ENCODE measurements at places on chromosomes 11 and 22.
A peak's percentile ranks its signal among the peaks of the same experiment; 100 is the strongest.

DNA sequence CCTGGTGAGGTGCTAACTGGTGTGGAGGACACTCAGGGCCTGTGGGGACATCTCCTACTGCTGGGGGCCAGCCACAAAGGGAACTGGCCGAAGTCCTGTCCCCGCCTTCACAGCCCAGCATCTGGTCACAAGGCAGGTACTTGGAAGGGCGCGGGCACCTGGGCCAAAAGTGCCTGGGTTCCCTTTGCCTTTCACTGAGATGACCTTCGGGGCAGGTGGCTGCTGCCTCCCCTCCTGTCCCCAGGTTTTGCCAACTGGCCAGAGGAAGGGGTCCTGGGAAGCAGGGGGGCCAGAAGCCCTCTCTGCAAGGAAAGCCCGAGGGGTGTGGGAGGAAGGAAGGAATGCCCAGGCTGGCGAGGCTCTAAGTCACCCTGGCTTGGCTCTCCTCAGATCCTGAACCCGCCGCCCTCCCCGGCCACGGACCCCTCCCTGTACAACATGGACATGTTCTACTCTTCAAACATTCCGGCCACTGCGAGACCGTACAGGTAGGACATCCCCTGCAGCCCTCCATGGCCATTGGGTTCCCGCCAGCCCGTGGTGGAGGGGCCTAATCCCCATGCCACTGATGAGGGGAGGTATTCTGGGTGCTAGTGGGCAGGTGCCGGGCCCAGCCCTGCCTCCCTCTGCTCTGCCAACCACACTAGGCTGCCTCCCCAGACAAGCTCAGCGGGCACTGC, 14.4 kb upstream of the PPP6R3 start:
- no peak for DNase-seq

DNA sequence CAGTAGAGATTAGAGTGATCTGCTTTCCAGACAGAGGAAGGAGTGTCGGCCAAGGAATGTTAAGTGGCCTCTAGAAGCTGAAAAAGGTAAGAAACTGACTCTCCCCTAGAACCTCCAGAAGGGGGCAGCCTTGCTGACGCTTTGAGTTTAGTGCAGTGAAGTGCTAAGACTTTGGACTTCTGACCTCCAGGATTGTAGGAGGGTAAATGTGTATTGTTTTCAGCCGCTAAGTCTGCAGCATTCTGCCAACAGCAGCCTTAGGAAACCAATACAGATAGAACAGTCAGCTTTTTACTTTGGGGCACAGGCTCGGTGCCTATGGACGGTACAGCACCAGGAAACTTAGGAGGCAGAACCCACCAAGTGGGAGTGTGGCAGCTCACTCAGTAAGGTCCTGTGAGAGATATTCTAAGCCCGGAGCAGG, 3.6 kb upstream of the TBC1D22A start:
- peak; percentile 88 for DNase-seq

DNA sequence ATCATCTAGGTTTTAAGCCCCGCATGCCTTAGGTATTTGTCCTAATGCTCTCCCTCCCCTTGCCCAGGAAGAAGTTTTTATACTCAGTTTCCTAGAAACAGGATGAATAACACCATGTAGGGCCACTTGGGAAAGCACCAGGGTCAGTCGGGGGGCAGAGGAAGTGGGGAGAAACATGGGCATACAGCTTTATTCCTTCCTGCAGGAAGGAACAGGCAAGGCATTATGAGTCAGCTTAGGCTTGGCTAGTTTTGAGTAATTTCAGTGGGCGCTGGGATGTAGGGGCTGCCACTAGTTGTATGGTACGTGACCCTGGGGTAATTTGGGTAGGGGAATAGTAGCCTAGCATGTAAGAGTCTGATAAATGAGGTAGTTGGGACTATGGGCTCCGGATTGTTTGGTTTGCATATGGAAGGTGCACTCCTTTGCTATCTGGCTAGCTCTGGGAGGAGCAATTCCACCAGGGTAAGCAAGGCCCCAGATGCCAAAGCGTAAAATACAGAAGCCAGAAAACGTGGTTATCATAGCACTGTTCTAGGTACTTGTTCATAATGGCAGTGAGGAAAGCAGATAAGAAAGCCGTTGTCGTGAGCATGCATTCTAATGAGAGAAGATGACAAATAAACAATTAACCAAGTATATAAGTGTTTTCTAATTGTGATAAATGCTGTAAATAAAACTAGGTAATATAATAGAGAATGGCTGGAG, 24.8 kb downstream of the ACER3 start:
- peak; percentile 63 for DNase-seq

DNA sequence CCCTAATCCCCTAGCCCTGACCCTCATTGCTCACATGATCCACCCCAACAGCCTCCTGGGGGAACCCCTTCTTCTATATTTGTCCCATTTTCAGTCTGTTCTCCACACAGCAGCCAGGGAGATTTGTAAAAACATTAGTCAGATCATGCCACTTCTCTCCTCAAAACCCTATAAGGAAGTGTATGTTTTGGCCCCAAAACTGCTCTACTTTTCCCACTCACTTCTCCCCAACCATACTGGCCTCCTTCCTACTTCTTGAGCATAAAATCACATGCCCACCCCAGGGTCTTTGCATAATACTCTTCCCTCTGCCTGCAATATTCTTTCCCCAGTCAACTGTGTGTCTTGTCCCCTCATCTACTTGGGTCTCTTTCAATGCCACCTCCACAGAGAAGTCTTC, 4.7 kb upstream of the SLC22A12 start:
- DNase-seq = no peak

DNA sequence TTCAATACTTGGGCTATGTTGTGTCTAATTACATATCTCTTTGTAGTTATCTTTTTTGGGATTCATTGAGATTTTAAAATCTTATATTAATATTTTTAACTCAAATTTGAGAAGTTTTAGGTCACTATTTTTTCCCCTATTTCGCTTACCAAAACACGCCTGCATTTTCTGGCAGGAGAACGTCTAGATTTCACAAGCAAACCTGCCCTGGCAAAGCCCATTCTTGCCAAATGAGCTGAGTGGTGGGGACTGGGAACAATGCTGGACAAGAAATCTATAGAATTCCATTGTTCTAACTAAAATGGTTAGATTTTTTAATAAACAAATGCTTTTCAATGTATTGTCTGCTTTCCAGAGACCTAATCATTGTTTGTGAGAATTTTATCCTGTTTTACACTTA, 1283.7 kb upstream of the RAG2 start:
- no peak for DNase-seq

GRCh38 chr22:37077802-37078448, 26.4 kb downstream of the KCTD17 start:
- peak; percentile 66 for DNase-seq

- no peak for DNase-seq
These were observed at the start of gene OR52N5 for GRCh38 chr11:5783255-5783654. Gene OR52N5, minus strand, starts transcription at chr11:5783355. Its CDS starts 4,721 bp downstream, at chr11:5778634.

GRCh38 chr11:120074076-120074475, 63.8 kb downstream of the TRIM29 start:
- no peak for DNase-seq

DNA sequence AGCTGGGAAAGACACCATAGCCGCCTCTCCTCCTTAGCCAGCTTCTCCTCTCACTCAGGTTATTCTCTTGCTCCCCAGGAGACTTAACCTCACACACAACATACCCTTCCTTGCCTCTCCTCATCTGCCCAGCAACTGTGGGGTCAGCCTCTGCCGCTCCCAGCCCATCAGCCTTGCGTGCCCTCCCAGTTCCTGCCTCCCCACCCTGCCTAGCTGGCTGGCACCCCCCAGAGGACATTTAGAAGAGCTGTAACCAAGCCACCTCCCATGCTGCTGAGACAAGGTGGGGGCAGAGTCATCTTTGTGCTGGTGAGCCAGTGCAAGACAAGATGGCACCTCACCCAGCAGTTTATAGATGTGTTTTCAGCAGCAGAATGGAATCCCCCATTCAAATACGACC, 38.2 kb downstream of the TOM1 start:
- no peak for DNase-seq

DNA sequence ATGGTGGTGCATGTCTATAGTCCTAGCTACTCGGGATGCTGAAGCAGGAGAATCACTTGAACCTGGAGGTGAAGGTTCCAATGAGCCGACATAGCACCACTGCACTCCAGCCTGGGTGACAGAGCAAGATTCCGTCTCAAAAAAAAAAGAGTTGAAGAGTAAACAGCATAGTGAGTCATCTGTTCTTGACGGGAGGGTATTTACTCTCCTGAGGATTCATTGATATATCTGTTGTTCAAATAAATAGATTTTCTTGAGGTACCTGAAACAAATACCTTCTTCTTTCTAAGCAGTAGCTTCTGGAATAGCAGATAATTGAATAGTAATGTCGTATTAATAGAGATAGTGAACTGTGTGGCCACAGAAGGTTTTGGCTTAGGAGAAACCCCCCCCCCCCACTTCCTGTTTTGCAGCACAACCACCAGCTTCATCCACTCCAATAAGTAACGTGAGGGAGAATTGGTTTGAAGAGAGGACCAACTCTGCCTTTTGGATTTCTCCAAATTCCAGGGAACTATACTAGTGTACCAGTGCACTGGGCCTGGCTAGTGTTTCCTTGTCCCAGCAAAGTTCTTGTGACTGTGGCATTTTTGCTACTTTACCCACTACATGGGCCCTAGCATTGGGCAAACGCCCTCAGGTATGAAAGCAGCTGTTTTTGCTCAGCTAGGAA, 90.0 kb downstream of the PRMT3 start:
- DNase-seq = peak; percentile 15

- DNase-seq = no peak
These were observed 1110.4 kb downstream of the BRD1 start for GRCh38 chr22:48717076-48717810.

DNA sequence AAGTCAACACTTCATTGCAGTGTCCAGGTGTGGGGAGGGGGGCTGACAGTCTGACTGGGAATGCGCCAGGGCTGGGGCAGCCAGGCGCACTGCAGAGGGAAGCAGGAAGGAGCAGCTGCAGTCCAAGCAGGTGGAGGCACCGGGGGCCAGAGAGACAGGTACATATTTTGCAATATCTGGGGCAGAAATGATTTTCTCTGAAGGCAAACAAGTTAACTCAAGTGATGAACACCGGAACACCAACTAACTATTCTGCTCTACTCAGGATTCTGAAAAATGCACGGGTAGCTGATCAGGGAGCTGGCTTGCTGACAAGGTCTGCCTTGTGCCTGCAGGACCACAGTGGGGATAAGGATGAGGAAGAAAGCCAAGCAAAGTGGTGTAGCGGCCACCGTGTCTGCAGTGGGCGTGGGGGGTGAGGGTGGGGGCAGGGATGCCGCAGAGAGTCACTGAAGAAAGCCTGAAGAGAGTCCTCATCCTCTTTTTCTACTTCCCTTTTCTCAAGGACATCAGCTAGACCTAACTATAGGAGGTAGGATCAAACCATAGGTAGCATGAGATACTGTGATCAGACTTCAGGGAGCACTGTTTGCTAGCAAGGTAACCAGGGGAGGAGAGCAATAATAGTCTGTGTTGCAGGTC, 83.4 kb downstream of the SCN3B start:
- no peak for DNase-seq

All from choroid plexus epithelial cell (primary cell).